ENCODE measurements at places on chromosomes 7 and 10.
A peak's percentile ranks its signal among the peaks of the same experiment; 100 is the strongest.

GRCh38 chr10:129328546-129328945 lies 138.5 kb upstream of the MGMT start:
- no peak for DNase-seq

DNA sequence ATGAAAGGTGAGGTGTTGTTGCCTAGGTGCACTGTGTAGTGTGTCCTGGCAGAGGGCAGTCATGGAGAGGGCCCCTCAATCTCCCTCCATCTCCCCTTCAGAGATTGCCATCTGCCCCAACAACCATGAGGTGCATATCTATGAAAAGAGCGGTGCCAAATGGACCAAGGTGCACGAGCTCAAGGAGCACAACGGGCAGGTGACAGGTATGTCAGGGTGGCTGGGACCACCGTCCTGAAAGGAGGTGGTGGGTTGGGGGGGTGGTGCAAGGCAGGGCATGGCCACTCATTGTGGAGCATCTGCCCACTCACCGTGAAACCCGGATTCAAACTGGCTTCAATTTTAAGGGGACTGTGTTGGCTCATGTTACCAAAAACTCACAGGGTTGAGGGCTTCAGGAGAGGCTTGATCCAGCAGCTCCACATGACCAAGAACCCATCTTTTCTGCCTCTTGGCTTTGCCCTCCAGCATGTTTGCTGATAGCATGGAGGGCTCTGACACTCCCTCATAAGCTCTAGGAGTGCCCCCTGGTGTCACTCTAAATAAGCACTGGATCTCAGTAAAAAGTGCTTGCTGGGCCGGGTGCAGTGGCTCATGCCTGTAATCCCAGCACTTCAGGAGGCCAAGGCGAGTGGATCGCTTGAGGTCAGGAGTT lies 12.2 kb downstream of the ARPC1B start:
- no peak for DNase-seq

DNA sequence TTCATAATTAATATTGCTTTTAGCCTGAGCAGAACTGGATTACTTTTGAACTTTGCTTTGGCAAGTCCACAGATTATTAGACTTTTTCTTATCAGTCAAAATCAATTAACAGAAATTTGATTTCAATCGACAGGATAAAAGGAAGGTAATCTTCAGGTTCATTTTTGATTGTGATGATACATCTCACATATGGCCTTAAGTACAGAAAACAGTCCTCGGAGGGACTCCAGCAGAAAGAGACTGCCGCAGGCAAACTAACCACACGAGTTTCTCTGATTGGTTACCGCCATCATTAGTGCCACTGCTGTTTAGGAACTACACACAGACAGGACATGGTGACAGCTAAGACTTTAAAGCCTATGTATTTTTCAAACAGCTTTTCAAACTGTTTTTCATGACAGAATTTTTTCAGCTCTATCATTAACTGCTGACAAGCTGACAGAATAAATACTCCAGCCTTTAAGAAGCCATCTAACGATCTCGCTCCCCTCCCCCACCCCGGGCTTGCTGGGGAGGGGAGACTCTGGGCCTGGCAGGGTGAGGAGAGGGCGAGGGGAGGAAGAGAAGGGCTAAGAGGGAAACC lies 668.2 kb downstream of the KCNMA1 start:
- DNase-seq: no peak

- DNase-seq: peak; percentile 48
Observed at GRCh38 chr7:150754951-150755350, 17.7 kb downstream of the GIMAP5 start.

DNA sequence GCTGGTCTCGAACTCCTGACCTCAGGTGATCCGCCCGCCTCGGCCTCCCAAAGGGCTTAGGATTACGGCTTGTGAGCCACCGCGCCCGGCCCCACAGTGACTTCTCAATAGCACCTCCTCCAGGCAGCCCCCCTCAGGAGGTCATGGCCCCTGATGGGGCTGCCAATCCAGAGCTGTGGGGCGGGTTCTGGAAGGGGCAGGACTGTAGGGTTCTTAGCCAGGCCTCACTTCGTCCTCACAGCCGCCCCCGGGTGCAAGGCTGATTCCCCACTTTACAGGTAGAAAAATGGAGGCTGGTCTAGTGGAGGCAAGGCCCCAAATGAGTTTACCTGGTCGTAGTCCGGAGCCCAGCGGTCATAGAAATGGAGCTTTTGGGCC lies 638 bp downstream of the METTL27 start:
- DNase-seq: no peak

DNA sequence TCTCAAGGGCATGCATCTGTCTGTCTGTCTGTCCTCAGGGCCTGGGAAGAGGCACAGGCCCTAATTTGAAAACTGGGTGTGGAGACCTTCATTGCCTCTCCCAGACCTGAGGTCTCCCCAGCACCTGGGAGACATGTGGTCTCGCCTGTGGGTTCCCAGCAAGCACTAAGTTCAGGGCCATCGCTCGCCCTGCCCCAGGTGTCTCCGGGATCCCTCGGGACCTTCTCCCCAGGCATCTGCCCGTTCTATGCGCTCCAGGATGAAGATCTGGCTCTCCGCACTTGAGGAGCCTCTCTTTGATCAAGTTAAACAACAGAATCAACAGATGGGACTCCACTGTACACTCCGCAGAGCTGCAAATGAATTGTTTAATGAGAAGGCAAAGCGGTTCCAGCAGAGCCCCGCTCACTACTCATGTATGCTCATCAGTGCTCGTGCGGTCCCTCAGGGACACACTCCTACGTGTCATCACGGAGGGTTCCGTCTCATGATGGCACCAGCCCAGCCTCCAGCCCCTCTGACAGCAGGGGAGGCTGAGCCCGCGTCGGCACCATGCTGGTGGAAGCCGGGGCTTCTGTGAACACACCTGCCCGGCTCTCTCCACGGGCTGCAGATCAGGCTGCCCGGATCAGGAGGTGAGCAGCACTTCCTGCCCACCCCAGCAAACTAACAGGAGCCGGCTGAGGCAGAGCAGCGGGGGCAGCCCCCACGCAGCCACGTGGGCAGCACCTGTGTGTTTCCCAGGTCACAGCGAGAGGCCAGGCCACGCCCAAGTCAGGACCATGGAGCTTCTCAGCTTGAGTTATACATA lies 132.8 kb downstream of the TCERG1L start:
- DNase-seq: no peak

DNA sequence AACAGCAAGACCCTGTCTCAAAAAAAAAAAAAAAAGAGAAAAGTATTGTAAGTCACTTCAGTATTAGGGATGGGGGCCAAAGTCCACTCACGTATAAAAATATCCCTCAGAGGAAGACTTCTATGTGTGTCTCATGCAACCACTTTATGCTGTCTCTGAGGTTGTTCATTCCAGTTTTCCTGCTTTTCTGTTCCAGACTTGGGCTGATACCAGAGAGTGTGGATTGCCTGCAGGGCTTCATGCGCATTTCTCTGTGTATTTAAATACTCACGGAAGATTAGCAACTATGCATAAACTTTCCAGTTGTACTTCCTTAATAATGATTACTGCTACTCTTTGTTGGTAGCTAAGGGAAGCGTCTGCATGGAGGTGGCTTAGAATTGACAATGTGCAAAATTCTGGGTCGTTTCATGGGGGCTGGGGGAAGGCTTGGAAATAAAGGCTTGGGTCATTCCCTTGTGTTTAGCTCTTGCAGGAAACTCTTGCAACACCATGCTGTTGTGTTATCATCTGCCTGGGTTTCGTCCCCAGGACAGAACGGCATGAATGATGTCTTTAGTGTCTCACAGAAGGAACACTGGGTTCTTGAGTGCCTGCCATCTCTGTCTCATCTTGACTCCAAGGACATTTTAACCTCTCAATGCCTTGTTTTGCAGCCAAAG lies 54.1 kb downstream of the KIAA1217 start:
- DNase-seq: no peak

GRCh38 chr10:109838592-109839244 lies 84.6 kb downstream of the XPNPEP1 start:
- no peak for DNase-seq

- peak; percentile 86 for DNase-seq
Observed at GRCh38 chr10:65570143-65571010, 1355.5 kb upstream of the LRRTM3 start.

DNA sequence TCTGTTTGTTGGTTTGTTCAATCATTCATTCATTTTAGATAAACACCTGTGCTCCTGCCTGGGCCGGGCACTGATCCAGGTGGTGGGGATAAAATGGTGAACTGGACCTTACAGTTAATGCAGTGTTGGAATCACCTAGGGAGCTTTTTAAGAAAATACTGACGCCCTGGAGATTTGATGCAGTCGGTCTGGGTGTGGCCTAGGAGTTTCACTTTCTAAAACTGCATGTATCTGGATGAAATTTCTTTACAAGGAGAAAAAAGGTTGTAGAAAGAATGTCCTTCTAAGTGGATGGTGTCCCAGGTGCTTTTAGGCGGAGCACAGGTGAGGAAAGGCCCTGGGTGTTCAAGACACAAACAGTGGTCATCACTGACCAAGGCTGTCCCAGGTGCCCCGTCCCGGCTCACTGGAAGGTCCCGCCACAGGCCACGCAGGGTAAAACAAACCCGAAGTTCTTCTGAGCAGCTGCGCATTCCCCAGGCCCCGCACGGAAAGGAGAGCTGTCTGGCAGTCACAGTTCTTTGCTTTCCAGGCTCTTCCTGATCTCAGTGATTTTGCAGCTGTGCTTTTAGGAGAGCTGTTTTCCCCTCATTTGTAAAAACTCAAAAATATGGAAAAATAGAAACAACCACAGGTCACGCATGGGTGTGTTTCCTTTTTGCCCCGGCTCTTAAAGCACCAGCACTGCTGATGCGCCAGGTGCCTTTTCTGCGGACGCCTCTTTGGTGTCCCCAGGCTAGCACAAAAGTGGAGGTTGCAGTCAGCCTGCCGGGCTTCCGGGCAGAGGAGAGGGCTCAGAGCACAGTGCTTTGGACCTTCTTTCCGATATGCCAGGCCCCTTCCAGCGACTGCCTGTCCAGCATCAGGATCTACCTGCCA lies 161.9 kb downstream of the GRK5 start:
- peak; percentile 15 for DNase-seq

DNA sequence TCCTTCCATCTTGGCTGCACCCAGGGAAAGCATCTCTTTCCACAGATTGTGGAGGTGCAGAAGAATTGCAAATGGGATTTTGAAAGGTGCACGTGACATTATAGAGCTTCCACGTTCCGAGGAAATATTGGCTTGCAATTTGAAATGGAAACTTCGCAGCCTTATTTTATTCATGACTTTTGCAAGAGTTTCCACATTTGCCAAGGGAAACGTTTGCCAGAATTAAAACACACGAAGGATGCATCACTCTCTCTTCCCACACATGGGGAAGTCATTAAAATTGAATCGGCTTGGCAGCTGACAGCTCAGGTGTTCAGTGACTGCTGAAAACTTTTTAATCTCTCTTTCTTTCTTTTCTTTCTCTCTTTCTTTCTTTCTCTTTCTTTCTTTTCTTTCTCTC lies 475.4 kb upstream of the IGFBP3 start:
- DNase-seq: no peak

GRCh38 chr10:118912961-118913600 lies 116.4 kb upstream of the NANOS1 start:
- no peak for DNase-seq

DNA sequence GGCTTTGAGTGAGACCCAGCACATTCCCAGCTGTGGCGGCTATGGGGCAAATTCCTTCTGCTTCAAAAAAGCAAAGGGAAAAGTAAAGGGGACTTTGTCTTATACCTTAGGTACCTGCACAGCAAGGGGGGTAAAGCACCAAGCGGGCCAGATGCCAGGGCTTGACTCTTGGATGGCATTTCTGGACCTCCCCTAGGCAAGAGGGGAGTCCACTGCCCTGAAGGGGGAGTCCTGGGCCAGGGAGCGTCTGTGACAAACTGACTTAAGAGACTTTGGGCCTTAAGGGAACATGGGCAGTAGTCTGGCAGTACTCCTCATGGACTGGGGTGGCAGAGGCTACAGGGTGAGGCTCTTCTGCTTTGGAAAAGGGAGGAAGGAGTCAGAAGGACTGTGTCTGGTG lies 16.1 kb upstream of the FOXI2 start:
- DNase-seq: no peak

- DNase-seq: no peak
Observed at GRCh38 chr10:99661377-99661763, 2.1 kb downstream of the ENTPD7 start.

- DNase-seq: no peak
Observed at GRCh38 chr10:90674461-90674860, 183.4 kb downstream of the HTR7 start.

Measured in common myeloid progenitor, CD34-positive (primary cell).